B cell (primary cell): ENCODE measurements at places on chromosomes 2 and 18.
A peak's percentile ranks its signal among the peaks of the same experiment; 100 is the strongest.

- peaks cover 28% of the 10 kb centered on the region for H3K36me3 ChIP-seq
- no peaks in the 10 kb centered on the region for H3K27me3 ChIP-seq
- no peak for DNase-seq
- H3K27ac ChIP-seq = peak overlapping the region; percentile 16
- no peak overlapping the region for H3K4me3 ChIP-seq
- peaks cover 27% of the 10 kb centered on the region for H3K4me1 ChIP-seq
Measured at GRCh38 chr2:68176657-68177056, 19.0 kb downstream of the PNO1 start.

DNA sequence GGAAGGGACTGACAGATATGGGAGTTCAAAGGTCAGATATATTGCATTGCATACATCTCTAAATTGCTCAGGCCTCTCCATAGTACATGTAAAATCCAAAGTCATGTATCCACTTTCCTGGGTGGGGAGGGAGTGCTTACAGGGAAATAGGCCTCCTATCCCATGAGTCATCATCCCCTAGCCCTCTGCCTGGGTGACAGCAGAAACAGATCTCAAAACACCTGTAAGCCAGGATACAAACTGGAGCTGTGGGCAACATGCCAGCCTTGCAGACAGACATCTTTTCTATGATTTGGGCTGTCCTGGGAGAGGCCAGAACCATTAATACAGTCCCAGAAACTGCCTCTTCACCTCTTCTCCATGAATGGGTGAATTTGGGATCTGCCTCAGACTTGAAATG lies 4.8 kb downstream of the ALK start:
- no peak overlapping the region for H3K4me3 ChIP-seq
- no peaks in the 10 kb centered on the region for H3K36me3 ChIP-seq
- H3K4me1 ChIP-seq = peaks cover 10% of the 10 kb centered on the region
- no peak for DNase-seq
- H3K27ac ChIP-seq = no peak overlapping the region
- peaks cover 36% of the 10 kb centered on the region for H3K27me3 ChIP-seq

GRCh38 chr2:54107903-54108615 lies 7.4 kb upstream of the ACYP2 start:
- DNase-seq = no peak
- H3K27ac ChIP-seq = no peak overlapping the region
- H3K36me3 ChIP-seq = no peaks in the 10 kb centered on the region

- no peak overlapping the region for H3K27ac ChIP-seq
- no peaks in the 10 kb centered on the region for H3K27me3 ChIP-seq
- DNase-seq = no peak
- H3K4me1 ChIP-seq = no peaks in the 10 kb centered on the region
- no peak overlapping the region for H3K4me3 ChIP-seq
- no peaks in the 10 kb centered on the region for H3K36me3 ChIP-seq
Measured at GRCh38 chr2:181785691-181786344, 105.5 kb upstream of the NEUROD1 start.

DNA sequence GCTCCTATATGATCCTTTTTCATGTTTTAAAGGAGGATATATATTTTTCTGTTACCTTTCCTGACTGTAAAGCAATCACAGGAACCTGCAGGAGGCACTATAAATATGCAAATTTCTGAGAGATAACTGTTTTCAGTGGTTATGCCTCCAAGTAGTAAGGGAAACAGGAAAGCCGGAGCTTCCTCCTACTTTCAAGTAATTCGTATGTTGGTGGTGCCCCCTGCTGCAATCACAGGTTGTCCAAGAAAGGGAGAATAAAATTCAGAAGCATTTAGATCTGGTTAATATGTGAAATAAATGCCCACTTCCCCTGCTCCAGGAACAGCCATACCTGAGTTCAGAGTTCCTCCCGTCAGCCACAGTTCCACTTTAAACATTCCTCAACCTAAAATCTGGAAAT lies 12.0 kb upstream of the BCL11A start:
- H3K27ac ChIP-seq = no peak overlapping the region
- peaks cover 28% of the 10 kb centered on the region for H3K4me1 ChIP-seq
- peak; percentile 74 for DNase-seq
- H3K36me3 ChIP-seq = no peaks in the 10 kb centered on the region
- H3K27me3 ChIP-seq = no peaks in the 10 kb centered on the region

DNA sequence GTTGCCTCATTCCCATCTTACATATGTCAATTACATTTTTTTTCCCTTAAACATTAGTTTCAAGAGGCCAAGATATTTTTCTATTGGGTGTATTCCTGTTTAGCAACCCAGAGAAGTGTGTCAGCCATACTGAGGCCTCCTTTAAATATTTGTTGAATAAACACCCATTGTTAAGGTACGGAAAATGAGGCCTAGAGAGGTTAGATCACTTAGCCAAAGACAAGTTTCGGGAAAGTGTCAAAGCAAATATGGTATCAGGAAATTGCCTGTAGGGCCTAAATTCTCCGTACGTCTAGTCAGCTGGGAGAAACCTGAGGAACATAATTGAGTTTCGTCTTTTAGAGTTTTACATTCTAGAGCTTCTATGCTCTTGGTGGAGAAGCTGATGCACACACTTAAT lies 1138.3 kb downstream of the DPP10 start:
- no peaks in the 10 kb centered on the region for H3K4me1 ChIP-seq
- no peak for DNase-seq

DNA sequence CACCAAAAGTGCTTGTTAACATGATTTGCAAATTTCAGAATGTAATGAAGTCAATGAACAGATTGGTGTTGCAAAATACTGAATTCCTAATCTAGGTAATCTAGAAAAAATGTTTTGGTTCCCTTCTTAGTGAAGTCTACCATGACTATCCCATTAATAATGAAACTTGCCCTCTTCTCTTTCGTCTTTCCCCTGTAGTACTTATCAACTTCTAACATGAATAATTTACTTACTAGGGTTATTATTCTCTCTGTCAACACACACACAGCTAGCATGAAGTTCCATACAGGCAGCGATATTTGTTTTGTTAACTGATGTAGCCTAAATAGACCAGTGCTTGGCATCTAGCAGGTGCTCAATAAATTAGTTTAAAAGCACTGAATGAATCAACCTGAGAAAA lies 160.2 kb downstream of the NCK2 start:
- no peaks in the 10 kb centered on the region for H3K27me3 ChIP-seq
- no peak overlapping the region for H3K4me3 ChIP-seq

- no peak for DNase-seq
- H3K4me3 ChIP-seq = peak overlapping the region; percentile 89
- H3K4me1 ChIP-seq = peaks cover 70% of the 10 kb centered on the region
- no peaks in the 10 kb centered on the region for H3K27me3 ChIP-seq
- H3K36me3 ChIP-seq = peaks cover under 1% of the 10 kb centered on the region
Measured at GRCh38 chr2:113891265-113891959, 1.5 kb downstream of the ACTR3 start.

DNA sequence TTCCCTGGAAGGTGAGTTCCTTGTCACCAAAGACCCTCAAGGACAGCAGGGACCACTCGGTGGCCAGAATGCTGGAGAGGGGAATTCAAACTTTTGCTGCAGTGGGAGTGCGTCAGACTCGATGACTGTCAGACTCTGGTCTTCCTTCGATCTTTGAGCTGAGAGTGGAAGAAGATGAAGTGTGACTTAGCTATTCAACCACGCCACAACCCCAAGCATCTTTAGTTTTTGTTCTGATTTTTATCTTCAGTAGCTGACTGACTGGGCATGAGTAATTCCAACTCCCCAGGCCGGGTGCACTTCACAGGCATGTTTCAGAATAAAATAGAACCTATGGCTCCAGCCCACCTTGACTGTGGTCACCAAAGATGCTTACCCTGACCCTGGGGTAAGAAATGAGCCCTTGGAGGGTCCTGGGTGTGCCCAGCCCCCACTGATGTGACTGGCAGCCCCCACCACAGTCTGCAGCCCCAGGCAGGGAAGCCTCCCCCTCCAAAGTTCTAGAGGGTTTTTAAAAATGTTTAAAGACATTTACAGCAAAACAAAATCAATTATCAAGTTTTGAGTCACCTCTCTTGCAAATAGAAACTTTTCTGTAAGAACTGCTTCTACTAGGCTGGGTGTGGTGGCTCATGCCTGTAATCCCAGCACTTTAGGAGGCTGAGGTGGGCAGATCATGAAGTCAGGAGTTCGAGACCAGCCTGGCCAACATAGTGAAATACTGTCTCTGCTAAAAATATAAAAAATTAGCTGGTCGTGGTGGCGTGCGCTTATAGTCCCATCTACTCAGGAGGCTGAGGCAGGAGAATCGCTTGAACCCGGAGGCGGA lies 24.9 kb upstream of the YWHAQ start:
- no peak for DNase-seq
- H3K36me3 ChIP-seq = no peaks in the 10 kb centered on the region
- no peak overlapping the region for H3K4me3 ChIP-seq
- peaks cover 3% of the 10 kb centered on the region for H3K4me1 ChIP-seq
- no peak overlapping the region for H3K27ac ChIP-seq
- no peaks in the 10 kb centered on the region for H3K27me3 ChIP-seq

DNA sequence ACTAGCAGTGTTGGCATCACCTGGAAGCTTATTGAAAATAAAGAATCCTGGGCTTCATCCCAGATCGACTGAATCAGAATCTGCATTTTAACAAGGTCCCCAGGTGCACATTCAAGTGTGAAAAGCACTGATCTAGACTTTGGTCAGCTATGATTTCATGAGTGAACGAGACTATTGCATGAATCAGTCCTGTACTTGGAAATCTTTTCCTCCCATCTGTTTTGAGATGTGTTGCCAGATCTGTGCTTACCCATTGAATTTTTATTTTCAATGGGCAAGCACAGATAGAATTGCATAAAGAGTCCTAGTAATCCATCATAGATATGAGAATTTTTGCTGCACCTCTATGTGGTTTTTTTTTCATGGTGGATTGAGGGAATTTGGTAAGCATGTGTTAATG lies 64.0 kb downstream of the PMS1 start:
- no peaks in the 10 kb centered on the region for H3K4me1 ChIP-seq
- H3K4me3 ChIP-seq = no peak overlapping the region
- no peak for DNase-seq
- no peaks in the 10 kb centered on the region for H3K27me3 ChIP-seq
- no peak overlapping the region for H3K27ac ChIP-seq

DNA sequence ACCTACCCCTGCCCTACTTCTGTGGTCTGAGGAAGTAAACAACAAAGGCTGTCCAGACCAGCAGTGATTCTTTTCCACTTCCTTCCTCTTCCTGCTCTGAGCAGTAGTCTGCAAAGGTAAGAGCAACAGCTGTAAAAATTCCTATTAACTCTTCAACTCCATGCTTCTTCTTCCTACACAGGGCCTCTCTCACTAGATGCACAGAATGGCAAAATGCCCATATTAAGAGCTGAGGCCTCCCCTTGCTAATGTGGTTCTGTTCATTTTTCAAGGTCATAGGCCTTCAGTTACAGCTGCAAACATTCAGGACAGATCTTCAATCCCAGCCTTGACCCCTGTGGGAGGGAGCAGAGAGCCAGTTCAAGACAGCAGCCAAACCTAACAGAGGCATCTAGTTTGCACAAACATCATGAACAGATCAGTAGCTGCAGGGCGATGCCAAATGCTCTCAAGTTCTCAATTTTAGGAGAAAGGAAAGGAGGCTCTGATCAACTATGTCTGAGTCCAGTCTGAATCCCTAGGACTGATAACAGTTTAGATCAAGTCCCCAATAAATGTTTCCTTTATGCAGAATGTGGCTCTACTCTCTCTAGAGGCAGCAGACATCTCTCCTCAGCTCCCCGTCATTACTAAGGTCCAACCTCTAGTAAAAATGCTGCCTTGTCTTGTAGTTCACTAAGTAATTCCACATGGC lies 20.9 kb downstream of the SLC40A1 start:
- no peak overlapping the region for H3K4me3 ChIP-seq
- H3K27me3 ChIP-seq = no peaks in the 10 kb centered on the region
- H3K4me1 ChIP-seq = no peaks in the 10 kb centered on the region
- no peak for DNase-seq
